Thoracic aorta (tissue), 2 donors: ENCODE measurements at places on chromosomes 1 and 21. TPM values are rescaled to one million over a fixed set of nuclear protein-coding genes. Genes with fewer than 3 reads are reported as not detected.

- H3K36me3 ChIP-seq: no peaks in the 10 kb centered on the region
- DNase-seq: no peak
- H3K4me1 ChIP-seq: peaks cover 8% of the 10 kb centered on the region
- no peaks in the 10 kb centered on the region for H3K27me3 ChIP-seq
- no peak overlapping the region for H3K4me3 ChIP-seq
These were observed 130.1 kb upstream of the ERG start for GRCh38 chr21:38628349-38628748.

DNA sequence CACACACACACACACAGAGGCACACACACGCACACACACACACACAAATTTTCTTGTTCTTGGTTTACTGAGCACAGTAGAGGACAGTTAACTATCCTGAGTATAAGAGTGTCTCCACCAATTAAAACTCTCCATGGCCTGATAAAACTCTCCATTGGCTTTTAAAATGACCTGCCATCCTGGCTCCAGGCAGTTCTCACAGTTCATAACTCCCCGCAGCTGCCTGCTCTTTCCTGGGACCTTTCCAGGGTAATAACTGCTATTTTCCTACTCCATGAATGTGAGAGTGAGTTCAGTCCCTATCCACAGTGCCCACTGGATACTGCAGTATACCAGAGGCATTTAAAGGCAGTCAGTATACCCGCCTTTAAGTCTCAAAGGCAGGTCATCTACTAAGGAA lies 351.5 kb downstream of the PLPP3 start:
- no peak overlapping the region for H3K27ac ChIP-seq
- H3K4me1 ChIP-seq: no peaks in the 10 kb centered on the region
- H3K27me3 ChIP-seq: no peaks in the 10 kb centered on the region

The DDR2 gene
- 133 TPM for total RNA-seq

The TNFRSF18 gene
- total RNA-seq: 1.3 TPM

The PLA2G2F gene
- total RNA-seq: not detected

DNA sequence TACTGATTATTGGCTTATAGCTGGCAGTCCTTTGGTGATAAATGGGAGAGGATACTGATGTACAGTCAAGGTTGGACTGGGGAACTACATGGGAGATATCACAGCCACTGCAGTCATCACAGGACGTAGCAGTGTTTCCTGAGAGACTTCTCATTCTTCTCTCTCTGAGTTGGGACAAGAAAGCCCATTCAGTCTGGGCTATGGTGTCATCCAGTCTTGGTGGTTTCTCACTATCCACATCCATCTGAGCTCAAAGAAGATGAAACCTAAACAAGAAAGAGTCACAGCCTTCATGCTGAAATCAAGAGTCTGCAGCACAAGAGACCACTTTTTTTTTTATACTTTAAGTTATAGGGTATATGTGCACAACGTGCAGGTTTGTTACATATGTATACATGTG lies 12.8 kb upstream of the CD53 start:
- no peaks in the 10 kb centered on the region for H3K27me3 ChIP-seq
- no peak overlapping the region for H3K4me3 ChIP-seq
- H3K4me1 ChIP-seq: no peaks in the 10 kb centered on the region

The ADGRL2 gene
- total RNA-seq: 67.2 TPM

GRCh38 chr1:228036701-228037231 lies 30.0 kb downstream of the WNT3A start:
- peaks cover 11% of the 10 kb centered on the region for H3K27me3 ChIP-seq
- H3K4me3 ChIP-seq: no peak overlapping the region
- H3K27ac ChIP-seq: no peak overlapping the region
- H3K36me3 ChIP-seq: no peaks in the 10 kb centered on the region

GRCh38 chr21:42324896-42325295 lies 9.7 kb upstream of the TFF3 start:
- no peak overlapping the region for H3K4me3 ChIP-seq
- no peaks in the 10 kb centered on the region for H3K27me3 ChIP-seq
- no peak for DNase-seq
- no peak overlapping the region for H3K27ac ChIP-seq
- H3K4me1 ChIP-seq: no peaks in the 10 kb centered on the region

The FASLG gene
- total RNA-seq: not detected

DNA sequence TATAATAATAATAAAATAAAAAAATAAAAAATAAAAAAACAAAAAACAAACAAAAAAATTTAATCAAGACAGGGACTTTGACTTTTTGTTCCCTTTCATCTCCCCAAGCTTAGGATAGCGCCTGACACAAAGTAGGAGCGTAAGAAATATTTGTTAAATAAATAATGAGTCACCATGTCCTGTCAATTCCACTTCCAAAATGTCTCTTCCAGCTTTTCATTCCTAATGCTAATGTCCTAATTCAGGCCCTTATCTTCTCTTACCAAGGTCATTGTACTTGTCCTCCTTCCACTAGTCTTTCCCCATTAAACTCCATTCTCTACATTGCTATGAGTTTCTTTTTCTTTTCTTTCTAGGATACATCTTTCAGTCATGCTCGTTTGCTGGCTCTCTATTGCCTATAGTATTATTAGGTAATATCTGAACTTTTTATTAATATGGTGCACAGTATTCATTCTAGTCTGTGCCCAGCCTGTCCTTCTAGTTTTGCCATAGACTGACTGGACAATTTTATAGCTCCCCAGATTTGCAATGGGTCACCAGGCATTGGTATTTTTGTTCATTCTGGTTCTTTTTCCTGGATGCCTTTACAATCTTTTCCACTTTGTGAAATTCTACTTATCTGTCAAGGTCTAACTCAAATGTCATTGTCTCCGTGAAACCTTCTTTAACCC lies 11.4 kb downstream of the NEXN start:
- no peak for DNase-seq
- peak overlapping the region; percentile 15 for H3K27ac ChIP-seq
- peaks cover 9% of the 10 kb centered on the region for H3K36me3 ChIP-seq
- H3K4me1 ChIP-seq: peaks cover 20% of the 10 kb centered on the region
- no peaks in the 10 kb centered on the region for H3K27me3 ChIP-seq

The TTC24 gene
- total RNA-seq: not detected

The SPATA1 gene
- 0.14 TPM for total RNA-seq

DNA sequence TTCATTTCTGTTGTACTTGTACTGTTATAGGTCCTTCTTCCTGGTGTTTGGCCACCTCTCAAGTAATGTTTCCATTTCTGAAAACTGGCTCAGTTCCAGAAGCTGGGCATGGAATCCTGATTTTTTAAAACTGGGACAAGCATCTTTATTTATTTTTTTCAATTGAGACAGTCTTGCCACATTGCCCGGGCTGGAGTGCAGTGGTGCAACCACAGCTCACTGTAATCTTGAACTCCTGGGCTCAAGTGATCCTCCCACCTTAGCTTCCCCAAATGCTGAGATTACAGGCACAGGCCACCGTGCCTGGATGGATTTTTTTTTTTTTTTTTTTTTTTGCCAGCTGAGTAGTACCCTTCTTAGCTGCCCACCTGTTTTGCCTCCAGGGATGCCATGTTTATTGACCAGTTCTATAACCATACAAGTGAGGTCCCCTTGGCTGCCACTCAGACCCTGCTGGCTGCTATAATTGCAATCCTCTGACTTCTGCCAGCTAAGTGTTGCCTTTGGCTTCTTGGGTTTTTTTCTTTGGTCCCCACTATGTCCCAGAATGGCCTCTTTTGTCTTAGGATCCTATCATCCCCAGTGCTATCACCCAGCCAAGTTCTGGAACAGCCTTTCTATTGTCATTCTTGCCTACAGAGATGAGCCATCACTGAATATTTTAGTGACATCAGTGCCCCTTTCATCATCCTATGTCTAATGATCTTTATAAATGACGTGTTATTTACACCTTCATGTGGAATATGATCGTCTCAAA lies 3.9 kb upstream of the DIP2A start:
- H3K36me3 ChIP-seq: no peaks in the 10 kb centered on the region
- peaks cover 42% of the 10 kb centered on the region for H3K4me1 ChIP-seq
- H3K27ac ChIP-seq: no peak overlapping the region
- H3K4me3 ChIP-seq: no peak overlapping the region
- no peaks in the 10 kb centered on the region for H3K27me3 ChIP-seq
- no peak for DNase-seq

The HSD11B1 gene
- 24.4 TPM for total RNA-seq

The HTR6 gene
- 0.41 TPM for total RNA-seq

DNA sequence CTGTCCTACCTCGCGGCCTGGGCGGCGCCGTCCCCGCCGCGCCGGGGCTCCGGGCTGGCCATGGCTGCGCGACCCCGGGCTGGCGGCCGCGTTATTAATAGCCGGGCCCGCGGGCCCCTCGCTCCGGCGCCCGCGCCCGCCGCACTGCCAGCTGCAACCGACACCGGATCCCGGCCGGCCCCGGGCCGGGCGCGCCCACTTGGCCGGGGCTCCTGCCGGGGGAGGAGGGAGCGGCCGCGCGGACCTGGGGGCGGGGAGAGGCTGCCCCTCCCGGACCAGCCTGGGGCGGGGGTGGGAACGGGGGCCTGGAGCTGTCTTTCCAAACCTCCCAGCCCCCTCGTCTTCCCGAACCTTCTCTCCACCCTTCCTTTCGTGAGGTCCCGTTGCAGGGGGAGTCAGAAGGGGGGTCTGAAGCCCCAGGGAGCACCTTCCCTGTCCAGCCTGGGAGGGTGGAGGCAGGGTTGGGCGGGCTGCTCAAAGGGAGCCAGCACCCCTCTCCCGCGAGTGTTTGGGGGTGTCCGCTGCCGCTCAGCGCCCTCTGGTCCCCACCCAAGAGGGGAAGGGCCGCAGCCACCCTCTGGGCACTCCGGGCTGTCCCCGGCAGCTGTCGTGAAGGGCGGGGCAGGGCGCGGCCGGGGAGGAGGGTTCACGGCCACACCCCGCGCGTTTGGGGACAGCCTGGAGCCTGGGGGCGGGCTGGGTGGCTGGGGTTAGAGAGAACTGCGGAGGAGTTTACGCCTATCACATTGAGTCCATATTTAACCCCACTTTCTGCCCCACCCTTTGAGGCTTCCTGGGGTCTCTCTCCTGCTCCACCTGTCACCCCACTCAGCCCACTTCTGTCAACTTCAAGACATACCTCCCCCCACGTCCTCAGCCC lies at the start of gene SYNC:
Gene SYNC, minus strand, starts transcription at position 172 of the 880 bp plus-strand sequence. Its CDS starts 110 bp downstream, at position 62.
- H3K4me3 ChIP-seq: peak within 1 kb of the TSS; percentile 86
- H3K27ac ChIP-seq: peak within 1 kb of the TSS; percentile 99
- peak; percentile 38 for DNase-seq
- peaks cover 11% of the 10 kb centered on the region for H3K4me1 ChIP-seq
- H3K36me3 ChIP-seq: no peaks in the 10 kb centered on the region

The NECAP2 gene
- 38.9 TPM for total RNA-seq

The KRTAP24-1 gene
- not detected for total RNA-seq

- no peaks in the 10 kb centered on the region for H3K4me1 ChIP-seq
- DNase-seq: no peak
- no peak overlapping the region for H3K4me3 ChIP-seq
- H3K27ac ChIP-seq: no peak overlapping the region
- no peaks in the 10 kb centered on the region for H3K27me3 ChIP-seq
- H3K36me3 ChIP-seq: no peaks in the 10 kb centered on the region
These were observed 72.3 kb upstream of the CAPZB start for GRCh38 chr1:19557609-19558051.

DNA sequence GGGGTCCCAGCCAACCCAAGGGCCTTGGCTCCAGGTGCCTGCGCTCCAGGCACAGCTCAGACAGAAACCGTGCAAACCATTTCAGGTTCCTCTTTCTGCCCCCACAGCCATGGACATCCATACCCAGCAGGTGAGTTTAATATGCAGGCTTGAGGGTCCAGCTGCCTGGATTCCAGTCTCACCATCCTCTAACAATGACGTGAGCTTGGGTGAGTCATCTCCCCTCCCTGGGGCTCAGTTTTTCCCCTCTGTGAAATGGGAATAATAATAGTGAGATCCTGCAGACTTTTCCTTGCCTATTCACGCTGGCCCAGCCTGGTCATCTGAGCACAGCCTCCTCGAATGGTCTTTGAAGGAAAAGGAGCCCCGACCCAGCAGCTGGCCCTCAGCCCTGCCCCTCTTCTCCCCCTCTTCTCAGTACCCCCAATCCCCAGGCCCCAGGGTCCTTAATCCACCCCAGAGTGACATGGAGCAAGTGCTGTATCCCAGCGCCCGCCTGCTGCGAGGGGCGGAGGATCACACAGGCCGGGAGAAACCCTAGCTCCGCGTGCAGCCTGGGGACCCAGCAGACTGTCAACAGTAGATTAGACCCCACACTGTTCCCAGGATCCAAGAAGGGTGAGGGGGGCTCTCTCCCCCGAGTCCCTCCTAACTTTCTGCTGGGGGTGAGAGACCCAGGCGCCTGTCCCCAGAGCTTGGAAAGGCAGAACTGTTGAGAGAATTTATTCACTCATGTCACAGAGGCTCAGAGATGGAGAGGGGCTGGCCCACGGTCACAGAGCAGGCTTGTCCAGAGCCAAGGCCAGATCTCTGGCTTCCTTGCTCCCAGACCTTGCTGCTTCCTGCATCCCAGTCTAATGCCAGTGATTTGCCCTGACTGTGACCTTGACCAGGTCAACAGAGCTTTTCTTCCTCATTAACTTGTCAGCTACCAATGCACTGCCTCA lies 49.2 kb downstream of the TAS1R2 start:
- DNase-seq: no peak
- H3K27ac ChIP-seq: no peak overlapping the region
- no peaks in the 10 kb centered on the region for H3K4me1 ChIP-seq
- H3K27me3 ChIP-seq: no peaks in the 10 kb centered on the region

- no peaks in the 10 kb centered on the region for H3K36me3 ChIP-seq
- H3K27me3 ChIP-seq: no peaks in the 10 kb centered on the region
- no peak for DNase-seq
- peak overlapping the region; percentile 90 for H3K4me3 ChIP-seq
These were observed 688 bp downstream of the PRXL2B start for GRCh38 chr1:2587071-2587859.

DNA sequence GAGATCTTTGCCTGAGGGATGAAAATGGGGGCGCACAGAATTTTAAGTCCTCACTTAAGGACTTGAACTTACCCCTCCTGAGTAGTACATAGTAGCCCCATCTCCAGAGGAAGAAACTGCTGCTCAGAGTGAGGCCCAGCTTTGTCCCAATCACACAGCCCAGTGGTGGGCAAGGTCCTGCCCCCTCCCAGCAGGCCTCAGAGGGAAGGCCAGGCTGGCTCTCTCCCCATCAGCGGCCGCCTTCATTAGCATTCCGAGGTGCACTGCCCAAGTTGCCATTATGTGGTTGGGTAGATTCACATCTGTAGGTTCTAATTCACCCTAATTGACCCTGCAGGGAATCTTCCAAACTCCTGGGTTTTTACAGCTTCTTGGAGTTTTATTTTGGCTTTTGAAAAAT lies 59.1 kb downstream of the FOXO6 start:
- peaks cover 4% of the 10 kb centered on the region for H3K4me1 ChIP-seq
- H3K36me3 ChIP-seq: no peaks in the 10 kb centered on the region
- H3K27ac ChIP-seq: no peak overlapping the region
- no peak for DNase-seq

DNA sequence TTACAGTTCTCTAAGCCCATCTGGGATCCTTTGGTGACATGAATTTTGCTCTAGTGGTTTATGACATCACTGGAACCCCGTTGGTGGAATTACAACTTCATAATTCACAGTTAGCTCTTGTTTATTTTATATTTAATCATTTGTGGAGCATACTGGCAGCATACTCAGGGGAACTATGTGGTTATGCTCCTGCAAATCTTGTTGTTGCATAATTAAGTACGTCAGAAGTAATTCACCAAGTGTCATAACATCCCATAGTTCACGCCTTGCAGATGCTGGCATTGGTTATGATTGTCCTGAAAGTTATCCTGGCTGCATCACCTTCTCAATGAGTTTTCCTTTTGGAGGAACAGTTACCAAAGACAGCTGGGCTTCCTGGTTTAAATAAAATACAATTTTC lies 16.5 kb downstream of the PRRX1 start:
- H3K36me3 ChIP-seq: no peaks in the 10 kb centered on the region
- no peaks in the 10 kb centered on the region for H3K27me3 ChIP-seq
- DNase-seq: no peak
- peaks cover 56% of the 10 kb centered on the region for H3K4me1 ChIP-seq
- H3K4me3 ChIP-seq: no peak overlapping the region
